ENCODE measurements at places on chromosomes 3 and 15. TPM values are rescaled to one million over a fixed set of nuclear protein-coding genes. Genes with fewer than 3 reads are reported as not detected.

GRCh38 chr3:171347301-171348039, 112.7 kb downstream of the TNIK start:
- H3K27ac ChIP-seq = peak overlapping the region; percentile 82
- no peaks in the 10 kb centered on the region for H3K27me3 ChIP-seq
- no peak for DNase-seq
- H3K4me1 ChIP-seq = peaks cover 58% of the 10 kb centered on the region

- H3K4me1 ChIP-seq = peaks cover 9% of the 10 kb centered on the region
- no peak overlapping the region for H3K4me3 ChIP-seq
- DNase-seq = no peak
- H3K27me3 ChIP-seq = no peaks in the 10 kb centered on the region
- H3K36me3 ChIP-seq = no peaks in the 10 kb centered on the region
Measured at GRCh38 chr3:104746056-104746455, 620.7 kb upstream of the ALCAM start.

- no peak for DNase-seq
- peaks cover 3% of the 10 kb centered on the region for H3K4me1 ChIP-seq
- no peak overlapping the region for H3K27ac ChIP-seq
- H3K4me3 ChIP-seq = no peak overlapping the region
- H3K27me3 ChIP-seq = peaks cover 4% of the 10 kb centered on the region
Measured at GRCh38 chr3:170532573-170532972, 53.3 kb downstream of the SLC7A14 start.

GRCh38 chr3:73633916-73634344, 9.2 kb upstream of the PDZRN3 start:
- no peak overlapping the region for H3K4me3 ChIP-seq
- no peak overlapping the region for H3K27ac ChIP-seq
- H3K4me1 ChIP-seq = peaks cover 7% of the 10 kb centered on the region
- no peaks in the 10 kb centered on the region for H3K27me3 ChIP-seq
- no peak for DNase-seq
- no peaks in the 10 kb centered on the region for H3K36me3 ChIP-seq

- no peaks in the 10 kb centered on the region for H3K4me1 ChIP-seq
- no peak overlapping the region for H3K27ac ChIP-seq
- no peak overlapping the region for H3K4me3 ChIP-seq
- no peaks in the 10 kb centered on the region for H3K36me3 ChIP-seq
- DNase-seq = no peak
Measured at GRCh38 chr15:27933562-27933961, 165.6 kb downstream of the OCA2 start.

MYLK gene
- total RNA-seq = 30.7 TPM

LAMB2 gene
- total RNA-seq = 811 TPM

PCNP gene
- 144 TPM for total RNA-seq

Measured in osteocyte (in vitro differentiated cells).